ENCODE measurements at places on chromosomes 2 and 18.

DNA sequence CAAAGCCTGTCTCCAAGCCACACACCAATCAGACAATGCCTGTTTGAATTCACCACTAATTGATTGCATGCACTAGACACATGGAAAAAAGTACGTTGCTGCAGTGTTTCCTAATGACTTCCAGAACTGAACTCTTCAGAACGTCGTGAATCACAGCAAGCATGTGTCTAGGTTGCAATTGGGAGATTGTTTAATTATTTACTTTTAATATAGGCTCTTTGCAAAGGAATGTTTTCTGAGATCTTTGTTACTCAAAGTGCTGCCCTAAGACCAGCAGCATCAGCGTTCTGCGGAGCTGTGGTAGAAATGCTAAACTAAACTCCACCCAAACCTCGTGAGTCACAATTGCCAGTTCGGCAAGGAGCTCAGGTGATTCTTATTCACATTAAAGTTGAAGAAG, 52.7 kb upstream of the CCDC68 start:
- DNase-seq, result no peak

DNA sequence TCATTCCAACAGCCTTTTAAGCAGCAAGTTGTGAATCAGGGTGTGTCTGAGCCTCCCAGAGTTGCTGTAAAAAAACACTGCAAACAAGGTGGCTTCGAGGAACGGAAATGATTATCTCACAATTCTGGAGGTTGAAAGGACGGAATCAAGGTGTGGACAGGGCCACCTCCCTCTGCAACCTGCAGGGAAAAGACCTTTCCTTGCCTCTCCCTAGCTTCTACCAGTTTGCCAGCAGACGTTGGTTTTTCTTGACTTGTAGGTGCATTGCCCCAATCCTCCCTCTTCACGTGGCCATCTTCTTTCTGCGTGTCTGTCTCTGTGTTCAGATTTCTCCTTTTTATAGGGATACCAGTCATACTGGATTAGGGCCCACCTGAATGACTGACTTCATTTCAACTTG, 24.8 kb upstream of the TMEM131 start:
- no peak for DNase-seq

GRCh38 chr2:64540615-64541014, 16.5 kb downstream of the AFTPH start:
- DNase-seq, result no peak

GRCh38 chr2:239827523-239827890, 197.6 kb downstream of the NDUFA10 start:
- no peak for DNase-seq

- no peak for DNase-seq
These were observed 68.6 kb upstream of the RPE start for GRCh38 chr2:209933499-209934483.

DNA sequence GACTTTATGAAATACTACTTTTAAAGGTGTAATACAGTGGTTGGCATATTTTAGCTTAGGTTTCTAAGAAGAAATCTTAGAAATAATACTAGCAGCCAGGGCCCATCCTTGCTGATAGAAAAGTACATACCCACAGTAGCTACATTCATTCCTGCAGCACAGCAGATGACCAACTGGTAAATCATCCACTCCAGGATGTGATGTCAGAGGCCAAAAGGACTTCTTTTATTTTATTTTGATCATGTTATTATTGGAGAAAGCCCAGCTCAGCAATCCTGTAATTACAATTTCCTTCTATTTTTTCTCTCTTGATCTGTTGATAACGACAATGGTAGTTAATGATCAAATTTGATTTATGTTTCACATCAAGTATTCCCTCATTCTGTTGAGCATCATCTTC, 18.0 kb upstream of the TTN start:
- no peak for DNase-seq

GRCh38 chr2:231960810-231961348, 634 bp upstream of the DIS3L2 start:
- DNase-seq, result peak; percentile 54

DNA sequence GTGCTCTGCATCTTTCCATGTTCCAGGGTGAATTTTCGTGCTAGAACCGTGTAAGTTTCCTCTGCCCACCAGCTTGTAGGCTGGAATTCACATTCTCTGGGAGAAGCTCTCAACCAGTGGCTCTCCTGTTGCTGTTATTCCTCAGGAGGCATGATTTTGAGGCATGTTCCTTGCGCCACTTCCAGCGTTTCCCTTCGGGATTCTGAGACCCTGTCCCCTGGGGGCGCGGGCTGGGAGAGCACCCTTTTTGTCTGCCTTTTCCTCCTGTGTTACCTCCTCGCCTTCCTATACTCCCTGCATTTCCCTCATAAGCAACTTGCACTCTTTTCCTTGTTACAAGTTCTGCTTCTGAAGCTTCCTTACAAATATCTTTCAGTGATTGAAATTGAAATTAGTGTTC, 156.4 kb downstream of the PTPRM start:
- no peak for DNase-seq

DNA sequence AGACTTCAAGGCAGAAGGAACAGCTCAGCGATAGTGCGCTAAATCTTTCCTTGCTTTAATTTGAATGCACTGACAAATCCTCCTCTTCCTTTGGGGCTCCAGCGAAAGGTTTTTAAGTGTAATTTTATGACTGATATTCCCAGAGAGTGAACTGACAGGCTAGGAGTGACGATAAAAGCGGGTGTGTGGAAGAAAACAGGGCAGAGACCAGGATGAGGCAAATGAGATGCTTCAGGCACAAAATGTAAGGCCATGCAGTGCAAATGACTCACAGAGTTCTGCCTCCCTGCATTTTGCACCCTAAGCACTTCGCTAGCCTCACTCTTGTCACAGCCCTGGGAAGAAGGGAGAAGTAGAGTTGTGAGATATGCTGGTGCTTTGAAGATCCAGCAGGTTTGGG, 14.7 kb downstream of the KLHL23 start:
- DNase-seq, result no peak

DNA sequence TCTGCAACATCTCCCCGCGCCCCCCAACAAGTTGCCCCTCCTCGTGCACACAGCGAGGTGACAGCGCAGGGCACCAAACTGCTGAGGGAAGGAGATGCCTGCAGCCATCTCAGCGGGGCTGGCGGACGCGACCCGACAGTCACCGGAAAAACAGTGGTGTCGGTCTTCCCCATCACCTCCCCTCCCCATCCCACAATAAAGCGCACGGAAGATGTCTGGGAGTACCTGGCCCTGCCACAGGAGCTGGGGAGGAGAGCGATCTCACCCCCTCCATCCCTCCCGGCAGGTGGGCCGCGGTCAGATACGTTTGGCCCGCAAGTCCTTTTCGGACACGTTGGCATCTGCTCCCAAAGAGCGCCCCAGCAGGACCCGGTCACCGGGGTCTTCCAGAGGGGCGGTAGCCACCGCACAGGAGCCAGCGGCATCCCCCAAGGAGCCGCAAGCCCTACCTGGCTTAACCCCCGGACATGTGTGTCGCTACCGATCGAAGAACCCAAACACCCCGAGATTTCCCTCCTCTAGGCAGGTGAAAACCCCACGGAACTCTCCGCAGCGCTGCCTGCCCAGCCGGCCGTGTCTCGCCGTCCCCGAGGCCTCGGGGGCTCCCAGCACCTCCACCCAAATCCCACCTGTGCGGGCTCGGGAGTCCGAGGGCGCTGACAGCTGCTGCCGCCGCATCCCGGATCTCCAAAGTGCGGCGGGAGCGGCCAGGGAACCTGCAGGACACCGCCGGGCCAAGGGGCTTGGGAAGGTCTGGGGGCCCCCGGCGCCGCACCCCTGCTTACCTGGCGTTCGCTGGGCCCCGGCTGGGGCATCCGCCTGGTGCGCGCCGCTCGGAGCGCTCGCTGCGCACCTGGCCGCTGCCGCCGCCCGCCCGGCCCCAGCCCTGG, 657 bp downstream of the ATP8B1 start:
- no peak for DNase-seq

DNA sequence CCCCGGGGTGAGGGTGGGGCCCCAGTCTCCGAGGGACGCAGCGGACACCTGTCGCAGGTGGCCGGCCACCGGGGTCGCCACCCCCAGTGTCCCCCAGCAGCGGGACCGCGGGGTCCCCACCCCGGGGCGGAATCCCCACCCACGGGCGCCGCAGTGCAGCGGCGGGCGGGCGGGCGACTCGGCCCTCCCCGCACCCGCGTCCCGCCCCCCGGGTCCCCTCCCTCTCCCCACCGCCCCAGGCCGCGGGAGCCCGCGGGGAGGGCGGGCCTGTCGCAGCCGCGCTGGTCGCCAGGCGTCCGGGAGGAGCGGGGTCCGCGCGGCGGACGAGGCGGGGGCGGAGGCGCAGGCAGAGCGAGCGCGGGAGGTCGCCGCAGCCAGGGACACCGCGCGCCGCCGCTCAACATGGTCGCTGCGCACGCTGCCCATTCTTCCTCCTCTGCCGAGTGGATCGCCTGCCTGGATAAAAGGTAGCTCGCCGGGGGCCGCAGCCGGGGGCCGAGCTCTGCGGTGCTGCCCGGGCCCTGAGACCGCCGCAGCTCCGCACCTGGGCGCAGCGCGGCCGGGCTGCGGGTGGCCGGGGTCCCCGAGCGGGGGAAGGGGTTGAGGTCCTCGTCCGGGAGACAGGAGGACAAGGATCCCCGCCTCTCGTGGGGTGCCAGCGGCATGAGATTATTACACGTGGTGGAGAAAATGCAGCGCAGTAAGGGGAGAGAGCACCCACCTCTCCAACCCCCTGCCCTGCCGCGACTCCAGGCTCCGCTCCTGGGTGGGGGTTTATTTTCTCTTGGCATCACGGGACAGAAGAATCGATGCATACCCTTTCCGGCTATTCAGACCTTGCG, at the start of gene RAPGEF4:
RAPGEF4 (plus strand) TSS at position 264 of the 842 bp plus-strand sequence; CDS start at position 403, 139 bp downstream.
- DNase-seq, result peak; percentile 15

DNA sequence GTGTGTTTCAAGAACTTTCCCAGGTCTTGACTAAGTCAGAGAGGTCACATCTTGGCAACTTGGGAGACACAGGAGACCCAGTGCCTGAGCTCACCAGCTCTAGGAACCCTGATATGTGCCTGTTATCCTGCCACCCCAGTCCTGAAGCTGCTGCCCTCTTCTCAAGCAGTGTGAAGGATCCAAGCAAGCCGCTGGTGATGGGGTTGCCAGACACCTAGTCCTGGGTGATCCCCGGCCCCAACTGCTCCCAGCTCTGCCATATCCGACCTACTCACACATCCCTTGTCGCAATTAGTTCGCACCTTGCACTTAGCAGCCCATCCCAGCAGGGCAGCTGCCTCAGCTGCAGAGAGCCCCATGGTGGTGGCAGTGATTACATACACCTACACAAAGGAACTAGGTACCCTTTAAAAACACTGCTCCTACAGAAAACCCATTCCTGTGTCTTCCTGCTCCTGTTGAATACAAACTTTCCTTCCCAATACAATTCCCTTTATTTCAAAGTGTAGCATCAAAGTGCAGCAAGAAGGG, 247.2 kb upstream of the RAB12 start:
- no peak for DNase-seq

DNA sequence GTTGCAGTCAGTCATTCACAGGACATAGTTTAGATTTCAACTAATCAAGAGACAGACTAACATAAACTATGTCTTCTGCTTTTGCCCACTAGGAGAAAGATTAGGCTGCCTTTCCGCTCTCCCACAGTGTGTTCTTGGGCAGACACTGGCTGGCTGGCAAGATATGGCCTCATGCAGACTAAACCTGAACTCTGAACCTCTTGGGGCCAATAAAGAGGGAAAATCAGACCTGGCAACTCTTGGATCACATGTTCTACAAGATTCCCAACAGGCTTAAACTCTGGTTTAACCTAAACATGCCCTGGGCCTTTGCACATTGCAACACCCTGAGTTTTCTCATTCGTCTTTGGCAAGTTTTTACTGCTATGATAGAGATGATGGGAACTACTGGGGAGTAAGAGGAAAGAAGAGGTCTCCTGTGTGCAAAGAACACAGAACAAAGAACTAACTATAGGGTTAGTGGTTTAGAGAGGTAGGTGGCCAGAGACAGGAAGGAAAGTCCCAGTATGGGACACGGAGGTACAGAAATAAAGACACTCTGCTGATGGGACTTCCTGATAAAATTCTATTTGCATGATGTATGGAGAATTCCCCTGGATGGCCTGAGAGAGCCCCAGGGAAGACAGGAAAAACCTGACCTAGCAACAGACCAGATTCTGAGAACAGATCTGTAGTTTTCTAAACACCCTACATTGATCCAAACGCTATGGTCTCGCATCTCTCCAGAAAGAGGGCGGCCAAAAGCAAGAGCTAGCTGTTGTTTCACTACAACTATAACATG, 2.0 kb upstream of the ATRAID start:
- no peak for DNase-seq

- no peak for DNase-seq
These were observed 436.2 kb downstream of the SUCLG1 start for GRCh38 chr2:84022810-84023431.

GRCh38 chr18:12403601-12404506, 3.9 kb upstream of the PRELID3A start:
- DNase-seq, result no peak

GRCh38 chr2:83224591-83225200, 1234.4 kb downstream of the SUCLG1 start:
- no peak for DNase-seq

- DNase-seq, result no peak
These were observed 14.0 kb downstream of the SMARCAL1 start for GRCh38 chr2:216426166-216426777.

DNA sequence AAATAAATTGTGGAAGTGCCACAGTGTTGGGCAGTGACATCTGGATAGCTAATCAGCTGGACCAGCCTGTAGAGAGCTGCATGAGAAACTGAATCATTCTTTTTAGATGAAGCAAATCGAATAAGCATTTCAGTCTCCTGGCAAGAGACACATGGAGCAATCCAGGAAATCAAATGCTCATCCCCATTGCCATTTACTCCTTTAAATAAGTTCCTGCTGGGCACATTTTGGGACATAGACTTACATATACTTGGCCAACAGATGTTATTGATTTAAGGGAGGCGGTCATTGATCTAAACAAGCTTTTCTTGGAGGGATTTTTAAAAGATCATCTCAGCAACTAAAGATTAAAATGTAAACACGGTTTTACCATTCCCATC, 307.1 kb downstream of the STK39 start:
- no peak for DNase-seq
